ENCODE measurements at places on chromosomes 12 and 14. TPM values are rescaled to one million over a fixed set of nuclear protein-coding genes. Genes with fewer than 3 reads are reported as not detected.

DNA sequence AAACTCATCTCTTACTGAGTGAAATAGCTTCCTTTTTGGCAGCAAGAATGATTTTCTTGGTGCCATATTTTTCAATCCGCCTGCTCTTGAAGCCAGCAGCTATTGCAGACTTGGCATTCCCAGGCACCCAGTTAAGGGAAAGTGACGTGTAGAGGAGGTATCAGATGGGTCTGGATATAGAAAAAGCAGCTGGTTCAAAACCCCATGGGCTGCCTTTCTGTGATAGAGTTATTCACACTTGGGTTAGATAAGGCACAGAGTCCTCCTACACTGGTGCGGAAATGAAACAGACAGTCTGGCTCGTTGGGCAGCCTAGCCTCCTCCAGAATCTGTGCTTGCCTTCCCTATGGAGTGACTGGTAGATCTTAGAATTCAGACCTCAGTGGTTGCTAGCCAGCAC is 62.2 kb downstream of the PTPN11 start:
- no peak for DNase-seq

GRCh38 chr14:104107101-104107581 is 21.6 kb downstream of the ASPG start:
- no peak for DNase-seq

DNA sequence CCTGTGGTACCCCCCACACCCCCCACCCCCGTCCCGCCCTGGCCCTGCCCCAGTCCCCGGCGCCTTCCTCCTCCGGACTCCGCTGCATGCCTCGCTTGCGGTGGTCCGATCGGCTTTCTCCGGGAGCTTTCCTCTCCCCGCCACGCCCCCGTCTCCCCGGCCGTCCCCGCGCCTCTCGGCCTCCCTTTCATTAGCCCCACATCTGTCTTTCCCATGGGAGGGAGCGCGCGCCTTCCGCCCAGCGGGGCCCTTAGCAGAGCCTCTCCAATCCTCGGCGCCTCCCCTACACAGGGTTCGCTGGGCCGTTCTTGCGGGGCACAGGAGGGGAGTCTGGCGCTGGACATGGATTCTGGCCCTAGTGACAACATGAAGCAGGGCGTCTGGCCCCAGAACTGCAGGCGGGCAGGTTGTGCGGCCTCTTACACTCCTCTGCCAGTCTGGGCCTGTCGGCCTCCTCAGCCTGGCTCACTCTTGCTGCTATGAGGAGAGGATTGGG is 1.5 kb upstream of the EFS start:
- peak; percentile 41 for DNase-seq

DNA sequence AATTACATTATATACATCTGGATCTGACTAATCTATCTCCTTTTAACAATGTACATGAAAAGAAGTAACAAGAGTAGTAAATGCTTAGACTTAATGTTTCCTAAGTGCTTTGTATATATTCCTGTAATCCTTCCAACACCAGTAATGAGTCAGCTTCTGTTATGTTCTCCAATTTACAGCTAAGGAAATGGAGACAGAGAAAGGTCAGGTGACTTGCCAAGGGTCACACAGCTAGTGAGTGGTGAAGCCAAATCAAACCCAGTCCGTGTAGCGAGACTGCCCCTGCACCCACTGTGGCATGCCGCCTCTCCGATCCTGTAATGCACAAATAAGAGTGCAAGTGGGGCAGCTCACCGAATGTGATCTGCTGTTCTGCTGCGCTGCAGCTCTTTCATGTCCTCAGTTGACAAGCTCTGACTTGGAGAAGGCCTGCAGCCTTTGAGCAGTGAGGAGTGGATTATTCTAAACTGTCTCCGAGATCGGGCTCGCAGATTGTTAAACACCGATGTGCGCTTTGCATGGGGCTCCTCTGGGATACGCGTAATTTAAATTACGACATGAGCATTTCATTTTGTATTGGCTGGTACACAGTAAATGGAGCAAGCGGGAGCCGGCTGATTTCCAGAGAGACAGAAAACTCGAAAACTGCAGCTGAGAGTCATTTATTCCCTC is 65.1 kb upstream of the KTN1 start:
- no peak for DNase-seq

GRCh38 chr14:105479431-105480158 is 5.0 kb downstream of the CRIP2 start:
- DNase-seq: no peak

GRCh38 chr14:65424531-65424930 is 12.0 kb downstream of the FUT8 start:
- no peak for DNase-seq

- DNase-seq: no peak
These were observed 26.0 kb upstream of the TSPAN8 start for GRCh38 chr12:71183846-71184245.

GRCh38 chr12:94806617-94807016 is 156.3 kb upstream of the TMCC3 start:
- no peak for DNase-seq

The KRT78 gene
- total RNA-seq: not detected

The NOVA1 gene
- 132 TPM for total RNA-seq

The MYL2 gene
- not detected for total RNA-seq

The CLEC4E gene
- total RNA-seq: not detected

The TCL1B gene
- total RNA-seq: not detected

The CD163 gene
- 2.9 TPM for total RNA-seq

The LIN7A gene
- total RNA-seq: 32.6 TPM

Measured in cerebellum (tissue), 4 donors.